Right atrium auricular region (tissue), 2 donors: ENCODE measurements at places on chromosomes 2 and 18.

- DNase-seq: no peak
These were observed 119.9 kb downstream of the OSR1 start for GRCh38 chr2:19238440-19239060.

DNA sequence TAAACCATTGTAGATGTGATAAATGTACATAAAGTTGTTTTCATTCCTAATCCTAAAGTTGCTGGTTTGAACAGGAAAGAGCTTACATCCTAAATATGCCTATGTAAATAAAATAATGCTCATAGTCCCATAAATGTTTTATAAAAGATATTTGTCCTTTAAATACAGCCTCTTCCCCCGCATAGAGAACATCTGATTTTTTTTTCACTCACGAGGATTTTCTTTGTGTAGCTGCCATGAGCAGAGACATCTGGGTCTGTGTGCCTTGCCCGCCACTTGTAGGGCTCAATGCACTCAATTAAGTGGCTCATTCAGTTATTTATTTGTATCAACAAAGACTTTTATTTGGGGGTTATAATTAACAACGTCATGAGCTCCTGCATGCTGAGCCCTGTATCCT lies 72.8 kb downstream of the SOWAHC start:
- DNase-seq: no peak

- DNase-seq: no peak
These were observed 78.9 kb downstream of the LPIN2 start for GRCh38 chr18:2933995-2934394.

GRCh38 chr2:37645362-37645761 lies 26.1 kb downstream of the CDC42EP3 start:
- DNase-seq: no peak

GRCh38 chr2:61789807-61790602 lies 63.9 kb downstream of the FAM161A start:
- no peak for DNase-seq

- no peak for DNase-seq
These were observed 487.3 kb upstream of the VWC2L start for GRCh38 chr2:213923543-213923942.

GRCh38 chr2:196660244-196660643 lies 20.7 kb downstream of the CCDC150 start:
- no peak for DNase-seq

GRCh38 chr2:128685841-128686496 lies 367.3 kb upstream of the HS6ST1 start:
- peak; percentile 36 for DNase-seq

DNA sequence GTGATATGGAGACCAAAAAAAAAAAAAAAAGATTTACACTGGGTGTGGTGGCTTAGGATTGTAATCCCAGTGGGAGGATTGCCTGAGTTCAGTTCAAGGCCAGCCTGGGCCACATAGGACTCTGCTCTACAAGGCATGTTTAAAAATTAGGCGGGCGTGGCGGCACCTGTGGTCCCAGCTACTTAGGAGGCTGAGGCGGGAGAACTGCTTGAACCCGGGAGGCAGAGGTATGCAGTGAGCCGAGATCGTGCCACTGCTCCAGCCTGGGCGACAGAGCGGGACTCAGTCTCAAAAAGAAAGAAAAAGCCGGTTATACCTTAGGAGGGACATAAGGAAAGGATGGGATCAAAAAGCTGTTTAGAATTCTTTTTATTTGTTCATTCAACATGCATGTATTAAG lies 707 bp upstream of the SPDYA start:
- no peak for DNase-seq

DNA sequence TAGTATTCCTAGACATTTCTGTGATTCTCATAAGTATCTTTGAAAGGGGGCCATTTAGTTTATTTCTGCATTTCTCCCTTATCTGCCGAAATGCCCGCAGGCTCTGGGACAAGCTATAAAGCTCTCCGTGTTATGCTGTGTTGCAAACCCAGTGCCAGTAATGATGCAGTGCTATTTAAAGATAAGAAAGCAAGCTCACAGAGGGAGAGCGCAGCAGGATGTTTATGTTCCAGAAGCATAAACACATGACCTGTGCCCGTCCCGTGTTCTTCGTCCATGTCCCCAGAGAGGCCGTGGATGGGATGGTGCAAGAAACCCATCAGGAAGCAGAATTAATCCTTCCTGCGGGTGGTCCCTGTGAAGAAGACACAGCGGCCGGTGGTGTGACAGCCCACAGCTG lies 99.4 kb downstream of the NEDD4L start:
- no peak for DNase-seq
